Colonic mucosa (tissue), 4 donors: ENCODE measurements at places on chromosomes 12 and 14.

DNA sequence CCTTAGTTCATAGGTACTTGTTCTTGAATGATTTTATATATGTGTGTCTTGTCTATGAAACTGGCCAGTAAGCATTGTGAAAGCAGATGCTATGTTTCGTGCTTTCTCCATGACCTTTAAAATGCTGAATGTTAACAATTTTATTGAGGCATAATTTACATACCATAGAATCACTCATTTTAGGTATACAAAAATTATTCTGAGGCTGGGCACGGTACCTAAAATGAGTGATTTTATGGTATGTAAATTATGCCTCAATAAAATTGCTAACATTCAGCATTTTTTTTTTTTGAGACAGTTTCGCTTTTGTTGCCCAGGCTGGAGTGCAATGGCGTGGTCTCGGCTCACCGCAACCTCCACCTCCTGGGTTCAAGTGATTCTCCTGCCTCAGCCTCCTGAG is 6.8 kb downstream of the ESYT1 start:
- DNase-seq: no peak

DNA sequence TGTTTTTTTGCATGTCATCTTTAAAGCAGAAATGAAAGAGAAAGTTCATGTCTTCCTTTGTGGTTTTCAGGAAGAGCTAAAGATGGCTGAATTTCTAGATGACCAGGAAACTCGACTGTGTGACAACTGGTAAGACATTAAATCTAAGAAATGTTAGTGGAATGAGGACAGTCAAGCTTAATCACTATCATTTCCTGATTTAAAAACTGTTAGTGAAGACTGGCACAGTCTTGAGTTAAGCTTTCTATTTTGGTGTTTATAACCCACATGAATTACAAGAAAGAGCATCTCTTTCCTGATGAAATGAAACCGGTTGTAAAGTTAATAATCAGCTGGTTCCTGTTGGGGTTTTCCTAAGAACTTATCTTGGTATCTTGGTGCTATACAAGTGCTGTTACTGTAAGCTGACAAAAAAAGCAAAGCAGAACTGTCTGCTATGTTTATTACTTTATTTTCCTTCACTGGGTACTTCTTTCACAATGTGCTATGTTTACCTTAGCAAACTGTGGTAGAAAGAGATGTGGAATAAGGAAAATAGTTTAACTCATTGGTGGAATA is 5.2 kb downstream of the TRAFD1 start:
- no peak for DNase-seq

GRCh38 chr12:124045671-124046455 is 72.8 kb downstream of the ZNF664 start:
- no peak for DNase-seq

- peak; percentile 99 for DNase-seq
These were observed at the start of the genes MPHOSPH9 and MTRFR for GRCh38 chr12:123232807-123233504. MPHOSPH9 (minus strand) TSS chr12:123233141; CDS start chr12:123230364, 2,777 bp downstream. MTRFR (plus strand) TSS chr12:123233436; CDS start chr12:123253675, 20,239 bp downstream.

- no peak for DNase-seq
These were observed 136.9 kb downstream of the SLC38A1 start for GRCh38 chr12:46131732-46132469.

DNA sequence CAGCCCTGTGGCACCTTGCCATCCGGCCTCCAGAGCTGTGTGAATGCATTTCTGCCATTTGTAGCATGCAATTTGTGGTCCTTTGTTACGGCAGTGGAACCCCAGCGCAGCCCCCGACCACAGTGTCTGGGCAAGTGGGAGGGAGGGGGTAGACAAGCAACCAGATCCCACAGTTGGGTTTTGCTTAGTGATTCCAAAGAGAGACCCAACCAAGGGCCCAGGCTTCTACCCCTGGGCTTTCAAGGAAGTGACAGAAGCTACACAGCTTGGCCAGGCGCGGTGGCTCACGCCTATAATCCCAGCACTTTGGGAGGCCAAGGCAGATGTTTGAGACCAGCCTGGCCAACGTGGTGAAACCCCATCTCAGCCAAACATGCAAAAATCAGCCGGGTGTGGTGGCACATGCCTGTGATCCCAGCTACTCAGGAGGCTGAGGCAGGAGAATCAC is 17.8 kb downstream of the ZBTB42 start:
- peak; percentile 16 for DNase-seq

- no peak for DNase-seq
These were observed 6.9 kb upstream of the PRKAG1 start for GRCh38 chr12:49025463-49025862.

GRCh38 chr12:110312581-110313360 is 31.7 kb downstream of the ATP2A2 start:
- no peak for DNase-seq

DNA sequence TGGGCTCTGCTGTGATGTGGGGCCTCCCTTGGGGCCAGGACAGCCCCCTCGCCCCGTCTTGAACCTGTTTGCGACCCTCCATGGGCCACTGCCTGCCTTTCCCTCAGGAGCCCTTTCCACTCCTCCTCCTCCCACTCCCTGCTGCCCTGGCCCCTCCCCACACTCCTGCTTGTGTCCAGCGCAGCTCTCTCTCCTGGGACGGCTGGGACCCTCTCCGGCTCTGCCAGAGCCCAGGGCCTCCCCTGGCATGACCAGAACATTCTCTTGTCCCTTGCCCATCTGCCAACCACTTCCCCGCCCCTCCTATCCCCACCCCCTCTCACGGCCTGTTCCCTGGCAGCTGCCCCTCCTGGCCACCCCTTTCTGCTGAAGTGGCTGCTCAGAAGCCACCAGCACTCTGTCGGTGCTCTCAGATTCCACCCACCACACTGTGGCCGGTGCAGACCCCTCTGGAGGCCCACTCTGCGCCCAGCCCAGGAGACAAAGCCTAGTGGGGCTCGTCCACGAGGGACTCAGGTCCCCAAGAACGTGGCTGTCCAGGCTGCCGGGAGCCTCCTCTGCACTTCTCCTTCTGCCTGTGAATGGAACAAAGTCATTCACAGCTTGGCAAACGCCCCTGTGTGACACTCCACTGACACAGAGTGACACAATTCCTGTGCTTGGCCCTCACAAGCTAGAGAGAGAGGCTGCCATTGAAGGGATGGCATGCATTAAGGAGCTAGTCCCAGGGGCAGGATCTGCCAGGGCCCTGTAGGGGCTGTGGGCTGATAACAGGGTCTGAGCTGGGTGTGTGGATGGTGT is 1.4 kb downstream of the ASPG start:
- DNase-seq: peak; percentile 24

- no peak for DNase-seq
These were observed 110.1 kb downstream of the SAMD4A start for GRCh38 chr14:54676812-54677708.

GRCh38 chr12:11771356-11771755 is 121.9 kb downstream of the ETV6 start:
- no peak for DNase-seq

- peak; percentile 45 for DNase-seq
These were observed 15.1 kb downstream of the AVIL start for GRCh38 chr12:57803319-57803893.

DNA sequence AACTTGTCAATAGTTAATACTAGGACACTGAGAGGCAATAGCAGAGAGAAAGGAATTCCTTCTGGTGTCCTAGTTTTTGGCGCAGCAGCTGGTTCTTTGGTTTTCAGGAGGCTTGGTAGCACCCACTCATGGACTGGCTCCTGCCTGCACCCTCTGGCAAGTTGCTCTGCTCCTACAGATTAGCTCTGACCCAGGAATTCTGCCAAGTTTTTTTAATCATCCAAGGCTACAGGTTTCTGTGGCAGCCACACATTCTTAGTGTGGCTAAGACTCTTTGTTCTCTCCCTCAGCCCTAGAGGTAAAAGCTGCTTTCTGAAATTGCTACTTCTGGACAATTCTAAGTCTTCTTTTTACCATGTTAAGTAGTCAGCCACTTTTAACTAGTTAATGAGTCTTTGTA is 72.0 kb upstream of the FKBP4 start:
- no peak for DNase-seq

DNA sequence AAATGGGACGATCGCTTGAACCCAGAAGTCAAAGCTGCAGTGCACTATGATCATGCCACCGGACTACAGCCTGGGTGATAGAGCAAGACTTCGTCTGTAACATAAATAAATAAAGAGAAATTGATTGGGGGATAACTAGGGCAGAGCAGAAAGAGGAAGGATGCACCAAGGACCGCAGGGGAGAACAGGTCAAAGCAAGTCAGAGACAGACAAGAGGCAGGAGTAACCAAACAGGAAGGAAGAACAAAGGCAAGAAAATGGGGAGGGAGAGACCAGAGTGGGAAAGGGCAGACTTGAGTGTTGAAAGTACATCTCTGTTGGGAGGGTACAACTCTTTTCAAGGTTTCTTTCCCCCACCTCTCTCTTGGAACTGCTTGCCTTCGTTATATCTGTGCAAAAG is 50.8 kb upstream of the ELK3 start:
- DNase-seq: no peak

DNA sequence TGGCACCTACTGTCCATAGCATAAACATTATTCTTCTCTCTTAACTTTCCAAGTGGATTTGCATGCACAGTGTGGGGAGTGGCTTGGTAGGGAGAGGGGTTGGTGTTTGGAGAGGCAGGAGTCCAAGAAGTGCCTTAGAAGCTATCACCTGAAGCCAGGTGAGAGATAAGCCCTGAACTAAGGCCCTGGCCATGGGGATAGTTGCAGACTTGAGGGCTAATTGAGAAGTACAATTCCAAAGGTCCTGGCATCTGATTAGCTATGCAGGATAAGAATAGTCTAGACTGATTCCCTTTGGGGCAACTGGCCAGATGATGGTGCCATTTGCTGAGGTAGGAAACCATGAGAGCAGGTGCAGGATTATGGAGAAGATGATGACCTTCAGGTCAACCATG is 2.0 kb upstream of the PCK2 start:
- DNase-seq: peak; percentile 54

DNA sequence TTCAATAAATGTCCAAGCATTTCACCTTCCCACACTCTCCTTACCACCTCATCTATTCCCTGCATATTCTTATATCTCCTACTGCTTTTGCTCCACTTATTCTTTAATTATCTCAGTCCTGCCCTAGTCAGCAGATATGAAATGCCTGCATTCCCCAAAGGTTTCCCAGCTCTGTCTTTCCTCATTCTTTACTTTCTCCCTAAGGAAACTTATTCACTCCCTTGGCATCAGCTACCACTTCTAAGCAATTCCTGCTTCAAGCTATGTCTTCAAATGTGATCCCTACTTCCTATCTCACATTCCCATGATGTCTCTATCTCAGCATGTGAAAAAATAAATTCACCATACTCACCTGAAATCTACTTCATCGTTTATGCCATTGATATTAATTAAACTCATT is 111.8 kb downstream of the CAPZA3 start:
- no peak for DNase-seq

DNA sequence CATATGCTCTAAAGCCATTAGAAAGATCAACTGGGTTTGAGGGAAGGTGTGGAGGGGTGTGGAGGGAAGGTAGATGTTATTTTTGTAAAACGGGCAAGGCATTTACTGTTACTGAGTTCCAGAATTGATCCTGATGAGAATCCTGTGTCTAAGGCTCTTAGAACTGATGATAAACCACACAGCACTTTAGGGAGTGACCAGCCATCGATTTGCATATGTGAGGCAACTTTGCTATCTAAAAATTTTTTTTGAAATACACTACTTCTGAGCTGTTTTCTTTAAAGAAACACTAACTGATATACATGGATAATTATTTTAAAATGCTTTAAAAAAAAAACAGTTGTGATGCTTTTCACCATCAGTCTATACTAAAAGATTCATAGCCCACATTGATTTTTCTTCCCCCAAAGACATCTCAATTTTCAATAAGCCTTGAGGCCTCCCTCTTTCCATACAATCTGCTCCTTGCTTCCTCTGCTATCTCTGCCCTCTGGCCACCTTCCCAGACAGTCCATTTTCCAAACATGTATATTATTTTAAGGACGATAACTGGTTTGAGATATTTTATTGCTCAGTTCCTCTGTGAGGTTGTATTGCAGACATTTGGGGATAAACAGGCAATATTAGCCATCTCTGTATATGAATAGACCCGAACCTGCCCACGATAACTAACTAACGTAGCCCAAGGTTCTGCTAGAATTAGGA is 265.9 kb downstream of the EFCAB11 start:
- DNase-seq: no peak

DNA sequence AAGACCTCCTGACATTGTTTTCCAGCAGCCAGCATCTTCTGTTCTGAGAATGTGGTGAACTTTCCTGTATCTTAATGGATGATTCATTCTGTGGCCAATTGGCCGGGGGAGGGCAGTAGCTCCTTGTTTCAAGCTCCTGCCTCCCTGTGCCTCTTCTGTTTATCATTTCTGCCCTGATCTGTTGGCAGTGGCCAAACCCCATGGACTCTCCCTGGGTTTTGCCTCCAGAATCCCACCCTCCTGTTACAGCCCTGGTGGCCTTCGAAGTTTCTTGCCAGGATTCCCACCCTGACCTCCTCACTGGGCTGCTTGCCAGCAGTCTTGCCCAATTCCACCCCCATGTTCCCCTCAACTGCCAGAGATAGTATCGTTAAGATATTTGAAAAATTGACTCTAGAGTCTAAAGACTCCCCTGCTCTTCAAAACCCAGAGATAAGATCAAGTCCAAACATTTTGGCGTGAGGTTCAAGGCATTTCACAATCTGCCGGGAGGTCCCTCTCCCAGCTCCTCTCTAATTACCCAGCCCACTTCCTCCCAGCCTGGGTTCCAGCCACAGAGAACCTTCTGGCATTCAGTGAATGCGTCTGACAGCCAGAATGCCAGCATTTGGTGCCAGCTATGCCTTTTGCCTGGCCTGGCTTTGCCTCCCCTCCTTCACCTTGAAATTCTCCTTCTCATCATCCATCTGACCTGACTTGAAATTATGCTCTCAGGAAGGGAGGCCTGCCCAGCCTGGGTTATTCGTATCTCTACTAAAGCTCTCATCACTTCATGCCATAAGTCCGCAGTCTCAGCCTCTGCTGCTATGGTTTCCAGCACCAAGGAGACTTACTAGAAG is 37.7 kb upstream of the TXNRD1 start:
- DNase-seq: peak; percentile 49

GRCh38 chr14:92460541-92460915 is 53.1 kb upstream of the RIN3 start:
- no peak for DNase-seq

DNA sequence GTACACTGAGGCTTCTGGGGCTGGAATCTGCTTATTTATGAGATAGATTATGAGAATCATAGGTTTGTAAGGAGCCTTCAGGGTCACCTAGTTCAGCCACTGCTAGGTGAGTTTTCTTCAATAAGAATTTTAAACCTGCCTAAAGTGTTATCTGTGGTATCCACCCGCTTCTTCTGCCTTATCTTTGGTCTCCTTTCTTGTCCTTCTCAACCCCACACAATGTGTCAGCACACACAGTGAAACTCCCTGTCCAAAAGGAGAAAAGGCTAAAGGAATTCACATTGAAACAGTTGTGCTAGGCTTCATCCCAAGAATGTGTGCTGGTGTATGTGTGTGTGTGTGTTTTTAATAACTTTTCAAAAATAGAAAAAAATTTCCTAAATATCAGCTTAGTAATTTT is 259.3 kb upstream of the BTG1 start:
- DNase-seq: no peak

GRCh38 chr14:88016768-88017167 is 11.8 kb downstream of the GPR65 start:
- DNase-seq: no peak
